GF-D8 (cell line): ENCODE measurements at places on chromosomes 7 and 10.

GRCh38 chr10:32417911-32418547 is 27.9 kb upstream of the CCDC7 start:
- no peak for DNase-seq

DNA sequence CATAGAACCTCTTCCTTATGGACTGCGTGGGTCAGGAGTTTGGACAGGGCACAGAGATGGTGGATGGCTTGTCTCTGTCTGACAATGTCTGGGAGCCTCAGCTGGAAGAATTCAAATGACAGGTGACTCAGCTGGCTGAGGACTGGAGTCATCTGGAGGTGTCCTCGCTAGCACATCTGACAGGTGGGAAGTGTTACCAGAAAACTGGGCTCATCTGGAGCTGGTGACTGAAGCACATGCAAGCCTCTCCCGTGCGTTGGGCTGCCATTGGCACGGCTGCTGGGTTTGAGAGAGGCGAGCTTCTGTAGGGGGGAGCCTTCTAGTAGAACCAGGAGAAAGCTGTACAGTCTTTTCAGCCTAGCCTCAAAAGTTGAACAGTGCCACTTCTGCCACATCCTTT is 71.0 kb downstream of the CELF2 start:
- no peak for DNase-seq

- DNase-seq, result no peak
Observed at GRCh38 chr10:106551501-106552062, 612.9 kb downstream of the SORCS1 start.

- no peak for DNase-seq
Observed at GRCh38 chr7:155973451-155973997, 161.3 kb upstream of the SHH start.

- DNase-seq, result no peak
Observed at GRCh38 chr10:126455766-126456405, 67.6 kb upstream of the ADAM12 start.
